ENCODE measurements at places on chromosomes 6 and 20.

GRCh38 chr20:31390490-31390889 lies at the start of gene DEFB119:
Gene DEFB119 (minus strand): TSS chr20:31390590. CDS start chr20:31390483, 107 bp downstream.
- no peak for DNase-seq

GRCh38 chr6:111256646-111257045 lies 169.3 kb downstream of the SLC16A10 start:
- no peak for DNase-seq

GRCh38 chr20:13442986-13443385 lies 195.7 kb downstream of the TASP1 start:
- DNase-seq = no peak

DNA sequence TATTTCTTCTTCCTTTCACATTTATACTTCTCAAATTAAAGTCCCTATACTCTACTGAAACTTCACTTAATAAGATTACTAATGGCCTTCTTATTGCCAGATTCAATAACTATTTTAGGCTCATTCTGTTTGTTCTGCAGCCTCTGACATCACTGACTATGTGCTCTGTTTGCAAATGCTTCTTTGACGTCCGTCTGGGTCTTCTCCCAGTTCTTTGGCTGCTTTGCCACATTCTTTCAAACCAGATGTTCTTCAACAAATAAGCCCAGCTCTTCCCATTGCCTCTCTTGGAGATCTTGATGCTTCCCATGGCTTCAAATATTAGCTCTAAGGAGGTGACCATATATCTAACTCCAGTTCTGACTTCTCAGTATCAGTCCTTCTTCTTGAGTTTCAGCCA lies 117.4 kb downstream of the BTBD9 start:
- no peak for DNase-seq

DNA sequence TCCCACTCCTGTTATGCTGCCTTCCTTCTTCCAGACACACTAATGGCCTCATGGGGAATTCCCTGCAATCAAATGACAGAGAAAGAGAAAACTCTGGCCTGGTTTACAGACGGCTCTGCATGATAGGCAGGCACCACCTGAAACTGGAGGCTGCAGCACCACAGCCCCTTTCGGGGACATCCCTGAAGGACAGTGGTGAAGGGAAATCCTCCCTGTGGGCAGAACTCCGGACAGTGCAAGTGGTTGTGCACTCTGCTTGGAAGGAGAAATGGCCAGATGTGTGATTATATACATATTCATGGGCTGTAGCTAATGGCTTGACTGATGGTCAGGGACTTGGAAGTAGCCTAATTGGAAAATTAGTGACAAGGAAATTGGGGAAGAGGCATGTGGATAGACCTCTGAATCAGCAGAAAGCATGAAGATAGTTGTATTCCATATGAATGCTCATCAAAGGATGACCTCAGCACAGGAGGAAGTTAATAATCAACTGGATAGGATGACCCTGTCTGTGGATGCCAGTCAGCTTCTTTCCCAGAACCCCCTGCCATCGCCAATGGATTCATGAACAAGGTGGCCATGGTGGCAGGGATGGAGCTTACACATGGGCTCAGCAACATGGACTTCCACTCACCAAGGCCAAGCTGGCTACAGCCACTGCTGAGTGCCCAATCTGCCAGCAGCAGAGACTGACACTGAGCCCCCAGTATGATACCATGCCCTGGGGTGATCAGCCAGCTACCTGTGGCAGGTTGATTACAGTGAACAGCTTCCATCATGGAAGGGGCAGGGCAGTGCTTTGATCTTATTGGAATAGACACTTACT lies 44.5 kb upstream of the VSX1 start:
- no peak for DNase-seq

DNA sequence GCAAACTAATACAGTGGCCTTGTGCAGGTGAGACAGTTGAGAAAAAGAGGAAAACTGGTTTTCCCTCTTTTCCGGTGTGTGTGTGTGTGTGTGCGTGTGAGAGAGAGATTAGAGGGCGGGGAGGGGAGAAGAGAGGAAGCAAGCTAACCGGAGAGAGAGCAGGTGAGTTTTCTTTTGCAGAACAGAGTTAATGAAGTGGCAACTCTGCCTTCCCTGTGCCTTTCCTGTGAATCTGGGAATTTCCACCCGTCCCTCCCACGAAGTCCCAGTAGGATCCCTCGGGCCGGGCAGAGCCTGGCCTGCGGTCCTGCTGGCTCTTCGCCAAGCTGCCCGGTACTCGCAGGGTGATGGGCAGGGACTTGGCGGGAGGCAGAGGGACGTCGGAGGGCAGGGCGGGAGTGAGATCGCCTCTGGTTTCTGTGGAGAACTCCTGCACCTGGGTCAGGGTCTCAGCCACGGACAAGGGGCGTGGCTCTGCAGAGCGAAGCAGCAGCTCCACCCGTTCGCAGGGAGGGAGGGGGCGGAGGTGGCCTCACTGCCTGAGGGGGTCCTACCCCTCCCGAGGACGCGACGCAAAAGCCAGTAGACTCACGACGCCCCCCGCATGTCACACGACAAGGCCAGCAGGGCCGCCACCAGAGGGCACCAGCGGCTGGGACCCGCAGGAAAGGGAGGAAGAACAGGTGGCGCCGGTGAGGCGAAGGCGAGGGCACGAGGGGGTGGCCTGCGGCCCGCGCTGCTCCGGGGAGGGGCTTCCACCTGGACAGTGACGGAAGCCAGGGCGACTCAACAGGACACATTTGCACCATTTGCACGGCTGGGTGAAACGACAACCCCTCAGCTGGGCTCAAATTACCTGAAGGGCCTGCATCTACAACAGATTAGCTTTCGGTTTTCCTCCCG lies 51.2 kb upstream of the RNF182 start:
- DNase-seq = peak; percentile 33

DNA sequence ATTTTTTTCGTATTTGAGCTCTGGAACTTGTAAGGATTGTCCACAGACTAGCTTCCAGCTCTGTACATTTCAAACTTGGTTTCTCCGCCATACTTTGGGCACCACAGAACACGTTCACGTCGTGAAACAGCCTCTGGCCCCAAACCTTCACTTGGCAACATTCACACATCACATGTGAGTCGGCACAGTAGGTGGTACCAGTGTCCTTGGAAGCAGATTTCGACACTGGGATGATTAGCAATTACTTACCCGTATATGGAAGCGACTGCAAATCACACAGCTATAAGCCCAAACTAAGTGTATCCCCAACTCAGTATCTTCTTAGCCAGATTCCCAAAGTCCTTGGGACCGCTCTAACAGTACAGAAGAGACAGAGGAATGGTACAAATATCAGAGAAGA lies 60.2 kb downstream of the MAFB start:
- DNase-seq = no peak

Data from mammary epithelial cell (primary cell).